ENCODE measurements at places on chromosomes 11 and 22. TPM values are rescaled to one million over a fixed set of nuclear protein-coding genes. Genes with fewer than 3 reads are reported as not detected.
A peak's percentile ranks its signal among the peaks of the same experiment; 100 is the strongest.

DNA sequence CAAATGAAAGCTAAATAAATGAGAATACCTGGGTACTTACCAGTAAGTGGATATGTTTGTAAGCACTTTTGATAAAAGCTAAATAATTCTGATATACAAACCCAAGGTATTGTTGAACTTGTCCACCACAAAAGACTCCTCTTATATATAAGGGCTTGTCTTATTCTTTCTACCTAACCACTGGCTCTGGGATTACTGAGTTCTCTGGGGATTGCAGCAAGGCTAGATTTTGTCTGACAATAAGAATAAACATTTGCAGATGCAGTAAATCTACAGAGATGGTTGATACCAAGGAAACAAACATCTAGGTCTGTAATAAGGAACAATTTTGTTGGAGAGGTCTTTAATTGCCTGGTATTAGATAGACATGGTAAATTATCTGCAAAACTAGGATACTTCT lies at the start of gene OR51A4:
OR51A4 (minus strand) TSS at position 101 of the 400 bp plus-strand sequence. CDS start 505 bp downstream, outside the sequence.
- DNase-seq, result no peak

GRCh38 chr11:5846701-5847100 lies 5.0 kb upstream of the OR52E6 start:
- DNase-seq, result no peak

Gene NXPE4
- not detected for total RNA-seq

Gene MUC15
- not detected for total RNA-seq

- DNase-seq, result no peak
Observed at GRCh38 chr11:20010156-20010850, 150.0 kb downstream of the DBX1 start.

Gene RIMBP3C
- total RNA-seq, result 0.35 TPM

GRCh38 chr11:104390651-104391050 lies 226.7 kb upstream of the PDGFD start:
- DNase-seq, result peak; percentile 51

Data from HT1080 (cell line).